ENCODE measurements at places on chromosomes 5 and 9. TPM values are rescaled to one million over a fixed set of nuclear protein-coding genes. Genes with fewer than 3 reads are reported as not detected.

GRCh38 chr5:14775857-14776256 lies 95.7 kb downstream of the ANKH start:
- DNase-seq, result no peak

DNA sequence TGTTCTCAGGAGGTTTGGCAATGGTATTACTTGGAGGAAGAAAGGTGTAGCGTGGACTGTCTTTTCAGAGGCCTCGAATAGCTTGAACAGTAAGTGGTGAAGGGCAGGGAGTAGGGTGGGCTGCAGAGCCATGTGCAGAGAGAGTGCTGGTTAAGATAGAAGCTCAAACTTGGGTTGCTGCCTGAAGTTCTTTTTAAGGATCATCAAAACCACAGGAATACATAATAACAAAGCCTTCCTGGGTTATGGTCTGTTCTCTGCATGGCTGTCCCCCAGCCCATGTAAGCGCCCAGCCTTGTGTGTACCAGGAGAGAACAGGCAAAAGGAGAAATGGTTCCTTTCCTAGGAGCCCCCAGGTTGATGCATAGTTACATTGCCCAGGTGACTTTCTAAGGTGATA lies 43.9 kb downstream of the RCL1 start:
- no peak for DNase-seq

- DNase-seq, result no peak
Observed at GRCh38 chr9:93010704-93011103, 47.8 kb upstream of the SUSD3 start.

DNA sequence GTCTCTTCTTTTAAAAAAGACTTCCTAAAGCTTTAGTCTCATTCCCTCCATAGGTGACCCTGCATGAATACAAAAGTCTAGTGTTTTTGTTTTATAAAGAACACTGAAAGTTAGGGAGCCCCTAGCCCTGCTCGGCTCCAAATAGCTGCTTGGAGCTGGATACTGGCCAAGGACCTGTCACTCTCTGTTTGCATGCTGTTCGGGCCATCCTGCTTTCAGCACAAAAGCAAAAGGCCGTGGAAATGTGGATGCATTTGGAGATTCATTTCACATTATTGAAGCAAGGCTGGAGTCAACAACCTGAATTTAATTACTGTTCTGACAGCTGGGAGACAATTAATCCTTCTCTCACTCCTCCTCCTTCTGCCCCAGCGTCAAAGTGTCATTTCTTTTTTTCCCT lies 151.7 kb upstream of the NMUR2 start:
- DNase-seq, result no peak

- DNase-seq, result peak; percentile 9
Observed at GRCh38 chr9:133495327-133496293, 16.7 kb upstream of the SLC2A6 start.

DNA sequence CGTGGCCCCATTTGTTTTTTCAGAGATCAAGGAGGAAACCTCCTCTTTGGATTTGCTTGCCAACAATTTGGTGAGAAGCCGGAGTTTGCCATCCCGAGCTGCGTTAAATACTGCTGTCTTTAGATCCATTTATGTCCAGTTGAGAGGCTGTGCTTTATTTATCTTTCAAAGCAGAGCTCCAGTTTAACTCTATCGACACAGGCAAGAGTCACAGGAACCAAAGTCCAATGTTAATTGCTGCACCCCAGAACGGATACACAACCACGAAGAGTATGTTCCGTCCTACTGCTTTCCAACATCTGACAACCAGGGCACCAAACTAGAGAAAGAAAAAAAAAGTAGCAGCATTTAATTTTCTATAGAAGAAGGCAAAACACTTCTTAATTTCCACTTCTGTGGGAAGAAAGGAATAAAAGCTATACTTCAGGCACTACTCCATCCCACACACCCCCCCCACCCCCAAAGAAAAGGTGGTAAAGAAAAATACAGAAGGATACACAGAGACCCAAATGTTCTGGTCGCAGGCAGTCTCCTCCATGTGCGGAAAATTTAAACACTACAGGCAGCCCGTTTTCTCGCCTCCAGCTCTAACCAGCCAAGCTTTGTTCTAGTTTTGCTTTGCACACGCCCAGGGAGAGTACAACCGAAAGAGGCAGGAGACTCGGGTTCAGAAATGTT lies 1.1 kb downstream of the FEM1C start:
- peak; percentile 65 for DNase-seq

DNA sequence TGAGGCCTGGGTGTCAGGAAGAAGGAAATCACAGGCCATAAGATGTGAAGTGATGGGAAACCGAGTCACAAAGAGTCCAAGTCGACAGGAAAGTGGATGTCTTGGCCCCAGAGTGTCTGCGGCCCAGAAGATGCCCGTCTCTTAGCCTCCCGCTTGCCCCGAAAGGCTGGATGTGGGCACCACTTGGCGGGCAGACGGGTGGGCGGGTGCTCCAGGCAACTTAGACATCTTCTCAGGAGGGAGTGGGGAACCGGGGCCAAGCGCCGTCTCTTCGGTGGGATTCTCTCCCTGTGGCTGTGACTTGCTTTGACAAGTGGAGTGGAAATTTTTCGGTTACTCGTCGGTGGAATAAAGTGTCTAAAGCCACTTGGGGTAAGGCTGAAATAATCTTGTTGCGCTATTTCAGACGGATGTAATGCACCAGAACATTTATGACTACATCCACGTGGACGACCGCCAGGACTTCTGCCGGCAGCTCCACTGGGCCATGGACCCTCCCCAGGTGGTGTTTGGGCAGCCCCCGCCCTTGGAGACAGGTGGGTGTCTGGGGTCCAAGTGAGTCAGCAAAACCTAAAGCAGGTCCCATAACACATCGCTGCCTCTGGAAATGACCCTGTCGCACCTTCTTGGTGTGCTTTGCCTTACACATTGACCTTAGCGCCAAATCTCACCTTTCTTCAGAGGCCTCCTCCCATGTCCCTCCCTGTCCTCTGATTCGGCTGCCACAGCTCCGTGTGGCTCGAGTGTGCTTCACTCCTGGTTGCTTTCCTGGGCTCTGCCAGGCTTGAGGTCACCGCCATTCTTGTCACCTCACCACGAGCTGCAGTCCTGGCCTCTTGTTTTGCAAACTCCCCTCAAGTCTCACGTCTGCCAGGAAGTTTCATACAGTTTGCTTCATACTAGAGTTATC lies 20.4 kb upstream of the EXOC3 start:
- DNase-seq, result peak; percentile 35

GPR150 gene
- total RNA-seq, result 0.23 TPM

ZNF366 gene
- 5.8 TPM for total RNA-seq

Data from aorta (tissue), 5 donors.